Retinal pigment epithelial cell (primary cell): ENCODE measurements at places on chromosomes 13 and 19.

DNA sequence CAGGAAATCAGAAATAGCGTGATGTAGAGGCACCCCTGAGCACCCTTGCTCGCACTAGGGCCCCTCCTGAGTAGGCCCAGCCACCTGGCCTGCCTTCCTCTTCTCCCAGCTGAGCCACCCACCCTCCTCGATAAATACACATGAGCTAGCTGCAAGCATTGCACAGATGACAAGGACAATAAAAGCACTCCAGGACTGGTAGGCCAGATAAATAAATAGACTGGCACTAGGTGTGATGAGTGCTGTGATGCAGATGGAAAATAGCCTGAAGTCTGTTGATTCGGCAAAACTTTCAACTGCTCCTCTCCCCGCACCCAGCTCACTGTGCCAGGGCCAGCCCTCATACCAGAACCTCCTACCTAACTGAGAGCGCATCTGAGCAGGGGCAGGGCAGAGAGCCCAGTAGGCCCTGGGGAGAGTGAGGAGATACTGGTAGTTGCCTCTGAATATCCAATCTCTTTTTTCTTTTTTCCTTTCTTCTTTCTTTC lies 54.5 kb upstream of the GPI start:
- DNase-seq = no peak

DNA sequence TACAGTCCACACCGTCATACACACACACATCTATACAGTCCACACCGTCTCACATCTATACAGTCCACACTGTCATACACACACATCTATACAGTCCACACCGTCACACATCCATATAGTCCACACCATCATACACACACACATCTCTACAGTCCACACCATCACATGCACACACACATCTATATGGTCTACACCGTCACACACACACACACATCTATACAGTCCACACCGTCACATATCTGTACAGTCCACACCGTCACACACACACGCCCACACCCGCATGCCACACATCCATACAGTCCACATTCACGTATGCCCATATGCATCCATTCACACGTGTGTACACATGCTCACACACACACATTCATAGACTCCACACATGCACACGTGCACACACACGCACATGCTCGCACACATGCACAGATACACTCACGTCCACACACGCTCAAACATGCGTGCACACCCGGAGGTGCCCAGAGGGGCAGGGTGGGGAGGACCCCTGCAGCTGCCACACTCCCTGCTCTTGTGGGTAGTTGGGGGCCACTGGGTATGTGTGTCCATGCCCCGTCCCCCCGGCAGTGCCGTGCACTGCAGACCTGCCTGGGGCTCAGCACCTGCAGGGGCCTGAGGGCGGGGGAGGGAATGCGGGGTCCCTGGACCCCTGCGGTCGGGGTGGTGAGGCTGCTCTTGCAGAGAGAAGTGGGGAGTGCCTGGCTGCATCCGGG lies 29.2 kb downstream of the PIAS4 start:
- DNase-seq = no peak

DNA sequence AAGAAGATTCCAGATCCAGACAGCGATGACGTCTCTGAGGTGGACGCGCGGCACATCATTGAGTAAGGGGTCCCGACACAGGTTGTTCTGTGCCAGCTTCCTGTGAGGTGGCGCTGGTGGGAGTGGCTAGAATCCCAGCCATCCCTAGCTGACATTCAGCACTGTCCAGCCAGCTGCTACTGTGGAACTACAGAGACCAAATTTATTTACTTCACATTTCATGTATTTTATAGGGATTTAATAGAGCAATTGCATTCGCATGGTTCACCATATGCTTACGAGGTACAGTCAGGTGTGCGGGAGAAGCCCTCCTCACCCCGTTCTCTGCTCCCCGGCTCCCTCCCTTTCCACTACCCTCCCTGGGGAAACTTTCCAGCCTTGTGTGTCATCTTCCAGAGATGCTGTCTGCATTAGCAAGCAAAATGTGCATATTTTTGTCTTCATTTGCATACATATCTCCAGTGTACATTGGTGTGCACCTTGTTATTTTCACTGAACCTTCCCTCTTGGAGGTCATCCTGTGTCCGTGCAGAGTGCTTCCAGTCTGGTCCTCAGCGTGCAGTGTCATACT lies 47.2 kb downstream of the SMARCA4 start:
- no peak for DNase-seq

DNA sequence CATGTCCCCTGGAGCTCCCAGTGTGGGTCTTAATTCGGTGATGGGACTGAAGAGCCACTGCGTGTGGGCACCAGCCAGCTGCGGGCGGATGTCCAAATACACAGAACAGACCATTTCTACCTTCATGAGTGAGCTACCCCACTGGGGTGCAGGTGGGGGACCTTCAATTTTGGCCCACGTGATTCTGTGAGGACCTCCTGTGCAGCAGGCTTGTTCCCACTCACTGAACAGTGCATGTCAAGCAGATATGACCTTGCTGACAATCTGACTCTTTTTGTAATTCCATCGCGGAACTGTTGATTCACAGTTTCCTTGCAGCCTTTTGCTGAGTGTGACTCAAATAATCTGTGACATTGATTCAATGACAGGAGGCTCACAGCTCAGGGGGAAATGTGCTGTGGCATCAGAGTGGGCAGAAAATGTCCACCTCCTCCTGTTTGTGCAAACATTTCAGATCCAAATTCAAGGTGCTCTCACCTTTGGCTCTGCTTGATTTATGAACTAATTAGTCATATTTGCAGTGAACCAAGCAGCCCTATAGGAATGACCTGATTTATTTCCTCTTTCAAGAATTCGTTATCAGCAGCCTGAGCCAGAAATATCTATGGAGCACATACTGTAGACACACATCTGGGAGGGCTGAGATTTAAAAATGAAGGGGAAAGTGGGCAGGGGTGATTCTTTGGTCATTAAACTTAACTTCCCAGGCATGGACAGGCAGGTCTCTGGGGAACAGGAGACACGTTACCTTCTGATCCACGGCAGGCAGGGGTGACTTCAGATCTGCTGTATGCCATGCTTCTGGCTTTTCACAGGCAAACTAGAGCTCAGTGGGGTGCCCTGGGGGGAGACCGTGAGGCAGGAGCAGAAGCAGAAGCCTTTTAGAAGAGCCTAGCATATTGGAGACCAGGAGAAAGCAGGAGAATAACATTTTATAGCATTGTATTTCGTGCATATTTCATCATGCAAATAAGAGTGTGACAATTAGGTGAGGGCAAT lies 170.0 kb upstream of the KL start:
- no peak for DNase-seq

DNA sequence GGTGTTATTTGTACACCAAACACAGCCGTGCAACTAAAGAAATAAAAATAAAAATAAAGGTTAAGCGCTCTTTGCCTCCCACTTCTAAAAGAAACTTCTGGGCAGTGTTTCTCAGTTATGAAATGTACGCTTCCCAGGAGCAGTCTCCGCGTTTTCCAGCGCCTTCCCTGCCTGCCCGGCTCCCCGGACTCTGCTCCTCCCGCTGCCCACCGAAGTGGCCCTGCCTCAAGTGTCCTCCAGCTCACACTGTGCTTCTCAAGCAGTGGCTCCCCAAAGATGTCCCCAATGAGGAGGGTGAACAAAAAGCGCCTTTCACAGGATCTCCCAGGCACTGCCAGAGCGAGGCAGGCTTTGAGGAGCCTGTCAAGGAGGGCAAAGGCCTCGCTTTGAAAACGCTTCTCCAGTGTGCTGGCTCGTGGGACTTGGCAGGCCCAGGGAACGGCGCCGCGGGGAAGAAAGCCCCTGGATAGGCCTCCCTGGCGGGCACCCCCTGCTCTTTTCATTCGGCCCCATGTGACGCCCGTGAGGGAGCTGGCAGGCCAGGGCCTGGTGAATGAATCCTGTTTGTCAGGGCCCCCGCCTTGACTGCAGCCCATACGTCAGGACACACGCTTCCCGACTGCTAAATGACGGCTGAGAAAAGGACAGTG lies 187.1 kb downstream of the FOXO1 start:
- no peak for DNase-seq

DNA sequence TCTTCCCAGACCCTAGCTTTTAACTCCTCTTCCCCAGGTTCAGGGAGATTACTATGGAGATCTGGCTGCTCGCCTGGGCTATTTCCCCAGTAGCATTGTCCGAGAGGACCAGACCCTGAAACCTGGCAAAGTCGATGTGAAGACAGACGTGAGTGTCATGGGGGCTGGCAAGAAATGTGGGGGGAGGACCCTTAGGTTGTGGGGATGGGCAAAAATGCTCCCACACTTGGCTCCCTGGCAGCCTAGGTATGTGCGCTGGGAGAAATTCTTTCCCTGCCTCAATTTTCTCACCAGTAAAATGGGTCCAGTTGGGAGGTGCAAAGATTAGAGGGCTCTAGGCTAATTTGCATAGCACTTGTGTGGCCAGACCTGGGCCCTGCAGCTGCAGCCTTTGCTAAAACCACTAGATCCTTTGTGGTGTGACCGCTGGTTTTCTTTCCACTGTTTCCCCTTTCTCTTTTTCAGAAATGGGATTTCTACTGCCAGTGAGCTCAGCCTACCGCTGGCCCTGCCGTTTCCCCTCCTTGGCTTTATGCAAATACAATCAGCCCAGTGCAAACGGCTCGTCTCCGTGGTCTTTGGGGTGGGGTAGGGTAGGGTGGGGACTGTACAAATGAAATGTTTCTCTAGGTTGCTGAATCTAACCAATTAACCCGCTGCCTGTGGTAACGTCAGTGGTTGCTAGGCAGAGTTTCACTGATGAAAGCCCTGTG lies 959 bp upstream of the RAB4B start:
- peak; percentile 79 for DNase-seq

GRCh38 chr13:27442071-27442647 lies 8.2 kb downstream of the MTIF3 start:
- no peak for DNase-seq

DNA sequence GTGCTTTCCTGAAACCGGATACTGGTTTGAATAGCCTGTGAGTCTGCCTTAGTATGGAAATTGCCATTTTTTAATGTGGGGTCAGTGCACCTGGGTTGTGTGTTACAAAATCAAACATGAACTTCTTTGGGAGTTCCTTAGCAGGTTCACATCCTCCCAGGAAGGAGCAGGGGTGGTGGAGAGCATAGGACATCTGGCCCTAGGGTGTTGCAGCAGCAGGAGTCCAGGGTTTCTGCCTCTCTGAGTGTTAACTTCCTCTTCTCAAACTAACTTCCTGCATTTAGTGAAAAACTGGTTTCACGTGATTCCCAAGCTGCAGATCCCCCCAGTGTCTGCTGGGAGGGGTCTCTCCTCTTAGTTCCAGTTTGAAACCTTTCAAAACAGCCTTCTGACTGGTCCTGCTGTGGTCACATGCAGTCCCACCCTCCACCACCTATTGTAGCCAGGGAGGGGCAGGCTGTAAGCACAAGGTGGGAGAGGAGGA lies 7.2 kb downstream of the RNASEH2B start:
- no peak for DNase-seq

DNA sequence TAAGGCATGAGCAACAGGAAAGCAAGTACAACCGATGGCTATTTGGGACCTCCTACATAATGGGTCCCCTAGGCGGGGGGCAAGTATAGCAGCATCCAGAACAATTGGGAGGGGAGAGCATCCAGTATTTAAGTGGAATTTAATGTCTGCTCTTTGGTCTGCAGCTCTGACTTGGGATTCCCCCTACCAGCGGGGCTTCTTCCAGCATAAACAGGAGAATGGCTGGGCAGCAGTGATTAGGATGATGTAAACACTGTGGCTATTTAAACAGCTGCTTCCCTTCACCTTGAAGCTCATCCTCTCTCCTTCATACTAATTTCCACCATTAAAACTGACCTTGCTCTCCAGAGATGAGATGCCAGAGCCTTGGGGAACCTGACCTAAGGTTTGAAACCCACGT lies 73.9 kb upstream of the OXGR1 start:
- no peak for DNase-seq

GRCh38 chr19:45955905-45956608 lies 17.6 kb downstream of the NOVA2 start:
- DNase-seq = peak; percentile 27

DNA sequence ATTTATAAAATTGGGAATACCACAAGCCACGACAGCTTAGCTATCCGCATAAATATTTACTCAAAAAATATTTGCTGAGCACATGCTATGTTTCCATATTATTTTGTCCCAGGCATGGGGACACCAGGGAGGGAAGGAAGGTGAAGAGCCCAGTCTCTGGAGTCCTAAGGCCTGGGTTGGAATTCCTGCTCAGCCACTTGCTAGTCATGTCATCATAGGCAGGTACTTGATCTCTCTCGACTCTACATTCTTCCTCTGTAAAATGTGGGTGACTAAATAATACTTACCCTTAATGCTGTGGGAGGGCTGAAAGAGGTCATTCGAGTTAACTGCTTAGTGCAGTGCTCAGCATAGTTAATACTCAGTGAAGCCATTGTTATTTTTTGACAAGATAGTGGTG lies 4.3 kb upstream of the RNASEH2B start:
- DNase-seq = no peak

GRCh38 chr13:60491531-60491930 lies 94.5 kb downstream of the TDRD3 start:
- DNase-seq = no peak

DNA sequence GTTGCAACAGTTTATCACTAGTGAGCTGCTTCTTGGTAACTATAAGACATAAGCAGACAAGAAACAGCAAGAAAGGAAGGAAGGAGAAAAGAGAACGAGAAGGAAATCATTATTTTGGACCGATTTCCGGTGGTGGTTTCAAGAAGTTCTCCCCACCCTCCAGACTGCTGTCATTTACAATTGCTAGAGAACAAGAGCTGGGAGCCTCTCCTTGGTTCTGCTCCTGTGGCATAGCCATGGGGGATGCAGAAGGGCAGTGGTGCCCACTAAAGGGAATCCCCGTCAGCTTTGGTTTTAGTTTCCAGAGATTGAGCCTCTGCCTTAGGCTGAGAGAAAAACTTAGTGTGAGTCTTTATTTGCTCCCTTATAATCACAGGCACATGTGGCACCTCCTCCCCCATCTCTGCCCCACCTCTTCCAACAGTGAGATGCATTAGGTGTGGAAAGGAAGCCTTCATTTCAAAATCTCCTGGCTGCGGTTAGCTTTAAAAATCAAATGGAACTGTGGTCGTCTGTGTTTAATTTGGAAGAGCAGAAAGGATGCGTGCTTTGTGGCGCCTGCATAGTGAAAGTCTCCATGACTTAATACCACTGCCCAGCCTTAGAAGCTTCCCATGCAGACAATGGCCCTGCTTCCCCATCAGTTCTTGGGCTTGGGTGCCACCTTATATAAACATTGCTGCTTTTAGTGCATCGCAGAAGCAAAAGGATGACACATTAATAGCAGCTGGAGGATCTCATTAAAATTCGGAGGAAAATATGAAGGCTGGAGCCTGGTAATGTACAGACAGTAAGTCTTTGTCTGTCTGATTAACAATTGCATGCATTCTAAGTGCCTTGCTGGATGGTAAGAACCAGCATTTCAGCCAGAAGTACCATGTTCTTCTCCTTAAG lies 25.0 kb downstream of the LRCH1 start:
- DNase-seq = no peak

GRCh38 chr13:29704648-29705047 lies 109.2 kb upstream of the SLC7A1 start:
- no peak for DNase-seq

- DNase-seq = no peak
Measured at GRCh38 chr13:51063909-51064308, 47.2 kb downstream of the C13orf42 start.
